Effector CD8-positive, alpha-beta T cell (primary cell): ENCODE measurements at places on chromosomes 1 and 21.

DNA sequence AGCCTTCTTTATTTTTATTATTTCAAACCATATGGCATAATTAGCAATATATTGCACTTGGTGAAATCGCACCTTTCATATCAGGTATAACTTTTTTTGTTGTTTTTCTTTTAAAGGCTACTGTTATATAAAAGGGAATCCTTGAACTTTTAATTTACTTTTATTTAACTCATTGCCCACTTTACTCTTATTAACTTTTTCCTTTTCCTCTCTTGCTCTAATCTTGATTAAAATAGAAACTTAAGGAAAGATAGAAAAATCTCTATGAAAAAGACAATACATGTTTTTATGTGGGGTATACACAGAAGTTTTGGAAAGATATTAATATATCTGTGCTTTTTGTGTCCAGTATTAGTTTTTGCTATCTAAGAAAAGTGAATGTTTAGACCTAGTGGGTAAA lies 805.8 kb downstream of the USP25 start:
- no peak for DNase-seq

DNA sequence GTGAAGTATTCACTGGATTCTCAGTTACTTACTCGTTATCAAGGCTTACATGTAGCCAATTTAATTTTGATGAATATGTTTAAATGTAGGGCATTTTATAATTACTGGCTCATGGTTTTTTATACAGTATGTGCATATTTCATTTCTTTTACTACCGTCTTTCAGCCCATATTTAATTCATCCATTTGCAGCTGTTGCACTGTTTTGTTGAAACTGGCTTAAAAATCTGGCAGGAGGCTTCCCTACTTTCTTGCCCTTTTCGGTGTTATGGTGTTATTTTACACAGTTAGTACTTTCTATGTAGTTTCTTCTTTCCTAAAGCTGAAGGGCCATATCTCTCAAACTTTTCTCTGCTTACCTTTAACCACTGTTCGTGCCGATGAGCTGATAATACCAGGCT lies 54.2 kb downstream of the ITSN1 start:
- no peak for DNase-seq

DNA sequence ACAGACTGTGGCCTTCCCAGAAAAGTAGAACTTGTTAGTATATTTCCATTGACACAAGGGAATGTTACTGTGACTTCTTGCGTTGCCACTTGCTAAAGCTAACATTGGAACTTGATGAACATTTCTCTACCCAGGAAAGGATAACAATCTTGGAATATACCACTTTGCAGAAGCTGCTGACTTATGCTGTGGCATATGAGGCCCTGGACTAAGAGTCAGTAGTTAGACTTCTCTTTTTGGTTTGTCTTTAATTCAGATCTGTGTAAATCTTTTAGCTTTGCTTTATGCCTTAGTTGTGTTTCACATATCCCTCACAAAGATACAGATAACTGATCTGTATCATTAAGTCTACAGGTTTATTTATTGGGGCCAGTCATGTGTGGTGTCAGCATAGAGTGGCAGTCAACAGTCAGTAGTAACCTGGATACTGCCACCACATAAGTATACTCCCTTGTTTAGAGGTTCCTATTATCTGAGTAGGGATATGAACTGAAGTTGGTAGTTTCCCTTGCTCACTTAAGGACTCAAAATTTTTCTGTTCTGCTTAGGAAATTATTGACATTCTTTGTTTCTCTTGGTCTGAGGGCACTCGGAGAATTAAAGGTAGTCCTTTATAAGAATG lies 14.7 kb downstream of the RNF2 start:
- DNase-seq: no peak

DNA sequence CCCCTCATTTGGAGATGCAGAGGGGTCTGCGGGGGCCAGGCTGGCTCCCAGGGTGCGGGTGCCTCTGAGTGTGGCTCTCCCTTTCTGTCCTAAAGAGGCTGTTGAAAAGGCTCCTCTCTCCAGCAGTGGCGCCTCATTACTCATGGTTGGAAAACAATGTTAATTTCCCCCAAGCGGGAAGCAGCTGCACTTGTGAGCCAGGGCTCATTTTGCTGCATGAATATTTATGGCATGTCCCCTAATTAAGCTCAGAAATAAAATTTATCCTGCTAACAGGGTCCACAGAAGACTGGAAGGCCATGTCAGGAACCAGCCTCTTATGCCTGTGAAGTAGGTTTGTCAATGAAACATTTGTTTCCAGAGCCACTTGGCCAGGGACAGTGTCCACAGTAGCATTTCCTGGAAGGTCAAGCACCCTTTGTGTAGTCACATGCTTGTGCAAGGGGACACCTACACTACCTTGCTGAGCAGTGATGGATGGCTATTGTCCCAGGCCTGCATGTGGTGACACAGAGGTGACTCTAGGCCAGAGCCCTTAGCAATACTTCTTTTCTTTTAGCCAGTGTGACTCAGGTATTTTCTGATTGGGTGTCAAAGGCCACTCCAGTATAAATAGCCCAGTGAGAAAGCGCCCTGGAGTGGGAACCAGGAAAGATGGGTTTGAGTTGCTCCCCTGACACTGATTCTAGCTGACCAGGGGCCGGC lies 259.0 kb downstream of the FOXD2 start:
- DNase-seq: no peak

- no peak for DNase-seq
Observed at GRCh38 chr1:117630423-117630998, 24.7 kb downstream of the TENT5C start.

- DNase-seq: no peak
Observed at GRCh38 chr1:174008269-174008668, 13.9 kb downstream of the RC3H1 start.

- DNase-seq: no peak
Observed at GRCh38 chr1:24294716-24295371, 24.3 kb upstream of the GRHL3 start.

DNA sequence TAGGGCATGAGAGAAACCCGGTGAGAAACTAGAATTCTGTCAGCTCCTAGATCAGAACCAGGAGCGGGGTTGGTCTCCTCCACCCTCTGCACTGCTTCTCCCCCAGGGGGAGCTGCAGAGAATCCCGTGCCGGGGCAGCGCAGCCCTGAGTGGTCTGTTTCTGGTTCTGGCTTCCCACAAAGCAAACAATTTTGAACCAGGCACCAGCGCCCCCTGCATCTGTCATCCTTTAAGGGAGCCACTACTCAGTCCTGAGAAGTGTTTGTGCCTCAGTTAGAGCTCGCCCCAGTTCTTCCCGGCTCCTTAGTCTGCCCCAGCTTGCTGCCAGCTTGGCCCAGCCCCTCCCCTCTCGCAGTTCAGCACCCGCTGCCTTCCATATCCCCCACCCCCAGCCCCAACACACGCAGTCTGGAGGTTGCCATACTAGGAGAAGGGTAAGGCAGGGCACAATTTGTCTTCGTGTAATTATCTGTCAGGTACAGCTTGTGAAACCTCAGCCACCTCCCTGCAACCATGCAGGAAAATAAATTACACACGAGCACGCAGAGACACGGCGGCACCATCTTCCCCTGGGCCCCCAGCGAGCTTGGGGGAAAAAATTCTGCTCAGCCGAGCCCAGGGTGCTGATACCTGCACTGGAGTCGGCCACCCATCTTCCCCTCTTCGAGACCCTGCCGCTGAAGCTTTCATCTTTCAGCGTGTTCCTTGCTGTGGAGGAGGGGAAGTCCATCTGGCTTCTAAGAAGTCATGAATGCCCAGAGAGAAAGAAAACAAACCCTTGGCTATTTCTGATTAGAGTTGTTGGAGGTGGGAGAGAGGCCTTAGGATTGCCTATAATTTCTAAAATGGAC lies 62.6 kb upstream of the CD1D start:
- DNase-seq: peak; percentile 12

DNA sequence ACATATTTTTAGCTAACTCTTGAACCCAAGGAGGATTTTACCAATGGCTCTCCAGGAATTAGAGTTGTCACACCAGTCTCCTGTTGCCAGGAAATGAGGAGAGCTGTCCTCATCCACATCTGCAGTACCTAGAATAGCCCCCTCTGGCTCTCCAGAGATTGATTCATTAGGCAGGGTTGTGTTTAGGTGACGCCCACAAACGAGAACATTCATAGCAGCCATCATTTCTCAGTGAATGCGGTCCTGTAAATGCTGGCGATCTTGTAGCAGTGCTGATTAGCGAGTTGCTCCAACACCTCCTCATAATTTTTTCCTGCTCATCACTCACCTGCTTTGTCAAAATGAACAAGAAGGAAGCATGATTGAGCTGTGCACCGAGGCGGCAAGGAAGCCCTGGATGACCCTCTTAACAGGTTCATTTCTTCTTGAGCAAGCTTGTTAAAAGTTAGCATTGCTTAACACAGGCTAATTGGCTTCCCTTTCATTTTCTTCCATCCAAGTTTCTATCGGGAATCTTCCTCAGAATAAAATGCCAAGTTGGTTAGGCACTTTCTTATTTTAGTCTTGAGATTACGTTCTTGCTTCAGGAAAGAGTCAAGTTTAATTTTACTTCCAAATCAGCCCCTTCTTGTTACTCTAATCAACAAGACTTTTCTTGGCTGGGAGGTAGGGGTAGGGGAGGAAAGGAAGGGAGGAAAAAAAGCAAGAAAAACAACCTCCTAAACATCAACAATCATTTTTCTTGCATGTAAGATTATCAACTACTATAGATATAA lies 16.5 kb upstream of the KLHDC8A start:
- DNase-seq: no peak

DNA sequence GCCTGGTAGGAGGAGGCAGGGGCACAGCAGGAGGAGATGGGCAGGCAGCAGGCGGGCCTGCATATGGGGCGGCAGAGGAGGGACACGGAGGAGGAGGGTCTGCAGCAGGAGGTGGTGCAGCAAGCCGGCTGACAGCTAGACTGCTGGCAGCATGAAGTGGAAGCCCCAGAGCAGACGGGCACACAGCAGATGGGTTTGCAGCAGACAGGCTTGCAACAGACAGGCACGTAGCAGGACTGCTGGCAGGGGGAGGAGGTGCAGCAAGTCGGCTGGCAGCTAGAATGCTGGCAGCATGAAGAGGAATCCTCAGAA lies 615 bp downstream of the KRTAP10-5 start:
- DNase-seq: no peak

DNA sequence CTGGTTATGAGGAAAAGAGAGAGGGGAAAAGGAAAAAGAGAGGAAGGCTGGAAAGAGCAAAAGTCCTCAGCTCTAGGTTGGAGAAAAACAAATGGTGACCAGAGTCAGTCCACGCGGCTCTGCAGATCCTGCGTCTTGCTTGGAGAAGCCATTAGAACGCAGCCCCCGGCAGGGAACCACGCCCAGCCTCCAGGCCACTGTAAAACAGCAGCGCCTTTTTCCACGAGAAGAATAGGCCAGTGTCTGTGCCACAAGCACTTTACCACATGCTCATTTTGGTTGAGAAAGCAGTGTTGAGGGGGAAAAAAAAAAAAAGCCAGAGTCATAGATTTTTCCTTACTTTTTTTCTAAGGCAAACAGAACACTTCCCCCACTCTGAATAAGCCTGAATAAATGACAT lies 846.9 kb upstream of the ADAMTS5 start:
- DNase-seq: no peak

GRCh38 chr1:54332781-54333585 lies 73.2 kb downstream of the SSBP3 start:
- no peak for DNase-seq

DNA sequence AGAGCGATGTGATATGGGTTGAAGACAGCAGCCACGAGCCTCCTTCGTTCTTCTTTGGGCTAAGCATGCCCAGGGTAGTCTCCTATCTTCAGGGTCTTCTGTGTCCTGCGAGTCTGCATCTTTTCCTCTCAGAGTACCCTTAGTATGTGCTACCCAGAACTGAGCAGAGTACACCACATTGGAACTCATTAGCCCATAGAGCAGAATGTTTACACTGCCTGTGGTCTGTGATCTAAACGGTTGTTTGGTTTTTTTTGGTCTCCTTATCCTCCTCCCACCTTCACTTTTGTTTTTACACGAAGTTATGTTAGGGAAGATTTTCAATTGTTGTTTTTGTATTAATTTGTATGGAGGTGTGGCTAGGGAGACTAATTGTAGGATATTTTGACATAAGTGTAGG lies 126.4 kb downstream of the NEK7 start:
- no peak for DNase-seq

GRCh38 chr1:231106347-231106746 lies 55.5 kb upstream of the TRIM67 start:
- no peak for DNase-seq

DNA sequence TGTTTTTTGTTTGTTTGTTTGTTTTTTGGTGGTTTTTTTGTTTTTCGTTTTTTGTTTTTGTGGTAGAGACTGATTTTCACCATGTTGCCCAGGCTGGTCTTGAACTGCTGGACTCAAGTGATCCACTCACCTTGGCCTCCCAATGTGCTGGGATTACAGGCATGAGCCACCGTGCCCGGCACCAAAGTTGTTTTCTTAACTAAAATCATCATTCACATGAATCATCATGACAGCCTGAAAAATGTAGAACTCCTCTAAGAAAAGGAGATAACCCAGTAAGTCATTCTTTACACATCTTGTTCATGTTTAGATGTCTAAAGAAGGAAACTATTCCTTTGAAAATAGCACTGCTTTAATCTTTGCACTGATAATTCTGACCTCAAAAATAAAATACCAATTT lies 37.5 kb downstream of the DISP1 start:
- DNase-seq: no peak

DNA sequence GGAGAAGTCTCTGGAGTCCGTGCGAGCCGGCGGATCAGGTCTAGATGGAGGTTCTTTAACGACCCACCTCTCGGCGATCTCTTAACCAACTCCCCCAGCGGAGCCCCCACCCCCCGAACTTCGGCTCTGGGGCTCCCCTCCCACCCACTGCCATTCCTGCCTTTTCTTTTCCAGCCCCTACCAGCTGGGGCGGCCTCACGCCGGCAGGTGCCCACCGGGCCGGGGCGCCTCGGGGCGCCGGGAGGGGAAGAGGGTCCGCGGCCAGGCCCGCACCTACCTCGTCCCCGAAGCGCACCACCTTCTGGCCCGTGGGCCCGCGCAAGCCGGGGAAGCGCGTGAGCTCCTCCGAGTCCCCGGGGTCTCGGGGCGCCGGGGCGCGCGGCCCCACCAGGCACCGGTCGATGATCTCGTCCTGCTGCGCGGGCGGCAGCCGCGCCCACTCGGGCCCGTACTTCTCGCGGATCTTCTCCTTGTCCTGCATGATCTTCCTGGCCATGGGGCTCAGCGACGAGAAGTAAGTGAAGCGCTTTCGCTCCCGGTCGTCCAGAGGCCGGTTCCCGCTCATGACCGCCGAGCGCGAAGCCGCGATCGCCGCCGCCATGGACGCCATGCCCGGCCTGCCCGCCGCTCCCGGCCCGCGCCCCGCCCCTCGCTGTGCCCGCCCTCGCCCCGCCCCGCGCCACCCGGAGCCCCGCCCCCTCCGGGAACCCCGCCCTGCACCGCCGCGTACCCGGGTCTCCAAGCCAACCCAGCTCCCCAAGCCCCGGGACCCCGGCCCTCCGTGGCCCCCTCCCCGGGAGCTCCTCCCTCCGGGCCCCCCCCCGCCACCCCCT lies at the start of gene C1orf198:
C1orf198 (minus strand) TSS at position 619 of the 833 bp plus-strand sequence; CDS start at position 610, 9 bp downstream.
- DNase-seq: peak; percentile 73

- no peak for DNase-seq
Observed at GRCh38 chr1:42176902-42177519, 12.5 kb upstream of the GUCA2A start.

GRCh38 chr1:58592522-58593134 lies 15.6 kb upstream of the TACSTD2 start:
- no peak for DNase-seq

GRCh38 chr1:11384170-11384554 lies 94.8 kb upstream of the DISP3 start:
- no peak for DNase-seq

GRCh38 chr1:201505503-201505890 lies 1.4 kb downstream of the CSRP1 start:
- DNase-seq: no peak
